ENCODE measurements at places on chromosomes 6 and 20. TPM values are rescaled to one million over a fixed set of nuclear protein-coding genes. Genes with fewer than 3 reads are reported as not detected.

The NKAIN2 gene
- not detected for total RNA-seq

The ERVFRD-1 gene
- total RNA-seq: 0.21 TPM

The KCNG1 gene
- 69.2 TPM for total RNA-seq

DNA sequence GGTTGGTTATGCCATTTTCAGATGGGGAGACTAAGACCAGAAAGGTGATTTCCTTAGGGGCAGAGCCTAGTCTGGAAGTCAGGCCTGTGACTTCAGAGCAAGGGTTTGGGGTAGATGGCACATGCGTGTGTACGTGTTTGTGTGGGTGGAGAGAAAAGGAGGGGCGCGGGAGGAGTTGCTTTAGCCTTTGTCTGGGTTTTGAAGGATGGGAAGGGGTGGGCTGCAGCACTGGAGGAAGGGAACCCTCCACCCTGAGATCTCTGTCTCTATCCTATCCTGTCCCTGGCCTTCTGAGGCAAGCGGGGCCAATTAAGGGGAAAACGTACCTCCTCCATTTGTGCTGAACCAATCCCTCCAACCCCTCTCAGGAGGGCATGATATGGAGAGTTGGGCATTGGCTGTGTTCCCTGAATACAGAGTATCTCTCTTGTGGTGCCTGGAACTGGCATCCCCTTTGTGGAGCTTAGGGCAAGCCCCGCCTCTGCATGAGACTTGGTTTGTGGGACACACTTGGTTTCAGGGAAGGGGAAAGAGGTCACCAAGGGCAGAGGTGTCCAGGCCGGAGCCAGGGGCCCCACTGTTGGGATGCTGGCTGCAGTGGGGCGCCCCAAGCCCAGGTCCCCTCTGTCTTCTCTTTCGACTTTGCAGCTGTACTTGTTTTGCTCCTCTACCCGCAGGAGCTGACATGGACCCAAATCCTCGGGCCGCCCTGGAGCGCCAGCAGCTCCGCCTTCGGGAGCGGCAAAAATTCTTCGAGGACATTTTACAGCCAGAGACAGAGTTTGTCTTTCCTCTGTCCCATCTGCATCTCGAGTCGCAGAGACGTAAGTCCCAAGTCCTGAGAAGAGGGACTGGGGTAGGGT is at the start of gene DBNDD2:
Gene DBNDD2, plus strand, starts transcription at position 507 of the 863 bp plus-strand sequence. Its CDS starts 179 bp downstream, at position 686.
- H3K27ac ChIP-seq: peak within 1 kb of the TSS; percentile 95
- peak within 1 kb of the TSS; percentile 74 for H3K4me3 ChIP-seq

- H3K4me3 ChIP-seq: no peak overlapping the region
- no peaks in the 10 kb centered on the region for H3K27me3 ChIP-seq
- H3K4me1 ChIP-seq: peaks cover 3% of the 10 kb centered on the region
These were observed 375.5 kb downstream of the UTRN start for GRCh38 chr6:144660561-144661115.

- H3K27ac ChIP-seq: no peak overlapping the region
- H3K36me3 ChIP-seq: no peaks in the 10 kb centered on the region
- H3K4me1 ChIP-seq: no peaks in the 10 kb centered on the region
These were observed 90.7 kb downstream of the FOXC1 start for GRCh38 chr6:1700278-1700967.
